ENCODE measurements at places on chromosomes 4 and X. TPM values are rescaled to one million over a fixed set of nuclear protein-coding genes. Genes with fewer than 3 reads are reported as not detected.
A peak's percentile ranks its signal among the peaks of the same experiment; 100 is the strongest.

LRP2BP gene
- 0.17 TPM for total RNA-seq

- no peak for DNase-seq
Observed at GRCh38 chr4:35500812-35501211, 743.5 kb downstream of the ARAP2 start.

GRCh38 chrX:35562395-35562794 lies 235.7 kb upstream of the MAGEB16 start:
- DNase-seq = no peak

WNK3 gene
- total RNA-seq = 4.3 TPM

DNA sequence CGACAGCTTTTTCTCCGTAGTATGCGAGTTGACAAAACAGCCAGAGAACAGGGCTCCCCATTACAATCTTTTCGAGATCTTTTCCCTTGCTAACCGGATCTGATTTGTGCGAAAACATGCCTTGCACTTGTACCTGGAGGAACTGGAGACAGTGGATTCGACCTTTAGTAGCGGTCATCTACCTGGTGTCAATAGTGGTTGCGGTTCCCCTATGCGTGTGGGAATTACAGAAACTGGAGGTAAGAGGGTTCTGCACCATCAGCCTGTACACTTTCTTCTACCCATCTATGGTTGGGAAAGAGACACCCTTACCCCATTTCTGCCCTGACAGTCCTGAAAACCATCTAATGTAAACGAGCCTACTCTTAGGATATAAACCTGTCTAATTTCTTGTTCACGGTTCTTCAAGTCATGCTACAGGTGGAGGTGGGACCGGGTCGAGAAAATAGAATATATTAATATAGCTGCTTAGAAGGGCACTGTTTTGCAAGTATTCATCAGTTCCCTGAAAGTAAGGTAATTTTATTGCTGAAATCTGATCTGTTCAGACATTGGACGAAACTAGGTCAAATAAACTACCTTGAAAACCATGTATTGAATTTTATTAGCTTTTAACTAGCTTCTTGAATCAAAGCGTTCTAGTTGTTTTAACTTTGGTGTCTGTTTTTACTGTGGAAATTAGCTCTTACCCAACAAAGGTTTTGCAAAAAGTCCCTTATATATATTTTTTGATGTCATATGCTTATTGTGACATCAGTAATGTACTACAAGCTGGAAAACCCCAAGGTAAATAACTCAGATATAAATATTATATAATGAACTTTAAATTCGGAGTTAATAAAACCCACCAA lies 869 bp downstream of the TMEM184C start:
- no peak for DNase-seq

SEL1L3 gene
- total RNA-seq = 13.1 TPM

EPGN gene
- total RNA-seq = 0.09 TPM

DNA sequence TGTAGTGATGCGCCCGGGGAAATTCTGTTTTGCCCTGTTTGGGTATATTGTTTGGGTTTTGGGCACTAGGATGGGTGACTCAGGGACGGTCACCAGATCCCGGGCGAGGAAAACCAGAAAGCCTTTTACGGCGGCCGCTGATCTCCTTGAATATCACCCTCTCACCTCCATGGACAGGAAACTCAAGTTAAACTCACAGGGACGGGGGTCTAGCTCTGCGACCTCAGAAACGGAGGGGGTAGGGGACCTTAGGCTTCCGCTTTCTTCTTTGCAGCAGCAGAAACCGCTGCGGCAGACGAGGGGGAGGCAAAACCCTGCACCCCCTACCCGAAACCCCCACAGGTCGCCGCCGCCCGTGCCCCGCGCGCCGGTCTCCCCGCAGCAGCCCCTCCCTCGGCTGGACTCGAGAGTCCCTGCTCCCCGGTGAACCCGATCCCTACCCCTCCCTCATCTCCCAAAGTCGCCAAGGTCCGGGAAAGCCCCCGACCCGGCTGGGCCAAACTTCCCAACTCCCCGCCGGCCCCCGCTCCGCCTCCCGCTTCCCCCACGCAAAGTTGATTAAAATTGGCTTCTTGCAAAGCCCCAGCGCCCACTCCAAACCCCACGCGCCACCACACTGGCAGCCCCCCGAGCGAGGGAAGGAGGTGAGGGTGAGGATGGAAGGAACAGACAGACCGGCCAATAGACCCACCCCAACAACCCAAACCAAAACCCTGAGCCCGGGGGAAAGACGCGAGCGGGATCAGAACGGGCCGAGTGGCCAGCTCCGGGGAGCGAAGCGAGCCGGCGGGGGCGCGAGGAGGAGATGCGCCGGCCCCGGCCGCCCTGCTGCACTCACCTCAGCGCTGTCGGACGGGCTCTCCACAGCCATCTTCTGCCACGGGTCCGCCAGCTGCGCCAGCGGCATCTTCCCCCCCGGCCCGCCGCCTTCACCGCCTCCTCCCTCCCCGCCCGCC lies 705 bp downstream of the RPS6KA3 start:
- DNase-seq = peak; percentile 44

DNA sequence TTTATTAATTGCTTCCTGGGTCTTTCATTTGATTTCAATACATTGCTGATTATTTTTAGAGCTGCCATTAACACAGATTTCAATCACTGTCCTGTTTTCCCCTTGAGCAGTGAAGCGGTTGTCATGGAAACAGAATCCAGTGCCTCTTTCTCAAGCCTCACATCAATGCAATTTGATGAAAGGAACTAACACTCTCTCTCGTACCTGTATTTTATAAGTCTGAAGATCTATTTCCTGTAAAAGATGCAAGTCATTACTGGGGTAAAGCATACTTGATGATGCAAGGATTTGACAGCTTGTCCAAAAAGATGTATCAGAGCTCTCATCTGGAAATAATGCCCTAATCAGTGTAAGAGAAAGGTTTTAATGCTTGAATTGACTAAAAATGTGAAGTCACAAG lies 17.9 kb upstream of the GASK1B start:
- no peak for DNase-seq

DNA sequence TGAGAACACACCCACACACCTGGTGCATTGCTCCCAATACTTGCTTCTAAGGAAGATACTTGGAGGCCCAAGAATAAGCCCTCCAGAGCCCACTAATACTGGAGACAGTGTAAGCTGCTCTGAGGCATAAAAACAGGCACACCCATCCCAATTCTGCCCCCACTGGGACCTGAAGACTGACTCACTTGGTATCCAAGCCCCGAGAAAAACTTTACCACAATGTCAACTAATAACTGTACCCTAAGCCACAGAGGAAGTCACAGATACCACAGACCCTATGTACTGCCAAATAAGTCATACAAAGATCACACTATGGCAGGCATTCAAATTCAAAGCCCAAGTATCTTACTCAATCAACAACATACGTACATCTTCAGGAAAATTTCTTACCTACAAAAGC lies 398.2 kb upstream of the SPANXN1 start:
- no peak for DNase-seq

SSX1 gene
- not detected for total RNA-seq

DNA sequence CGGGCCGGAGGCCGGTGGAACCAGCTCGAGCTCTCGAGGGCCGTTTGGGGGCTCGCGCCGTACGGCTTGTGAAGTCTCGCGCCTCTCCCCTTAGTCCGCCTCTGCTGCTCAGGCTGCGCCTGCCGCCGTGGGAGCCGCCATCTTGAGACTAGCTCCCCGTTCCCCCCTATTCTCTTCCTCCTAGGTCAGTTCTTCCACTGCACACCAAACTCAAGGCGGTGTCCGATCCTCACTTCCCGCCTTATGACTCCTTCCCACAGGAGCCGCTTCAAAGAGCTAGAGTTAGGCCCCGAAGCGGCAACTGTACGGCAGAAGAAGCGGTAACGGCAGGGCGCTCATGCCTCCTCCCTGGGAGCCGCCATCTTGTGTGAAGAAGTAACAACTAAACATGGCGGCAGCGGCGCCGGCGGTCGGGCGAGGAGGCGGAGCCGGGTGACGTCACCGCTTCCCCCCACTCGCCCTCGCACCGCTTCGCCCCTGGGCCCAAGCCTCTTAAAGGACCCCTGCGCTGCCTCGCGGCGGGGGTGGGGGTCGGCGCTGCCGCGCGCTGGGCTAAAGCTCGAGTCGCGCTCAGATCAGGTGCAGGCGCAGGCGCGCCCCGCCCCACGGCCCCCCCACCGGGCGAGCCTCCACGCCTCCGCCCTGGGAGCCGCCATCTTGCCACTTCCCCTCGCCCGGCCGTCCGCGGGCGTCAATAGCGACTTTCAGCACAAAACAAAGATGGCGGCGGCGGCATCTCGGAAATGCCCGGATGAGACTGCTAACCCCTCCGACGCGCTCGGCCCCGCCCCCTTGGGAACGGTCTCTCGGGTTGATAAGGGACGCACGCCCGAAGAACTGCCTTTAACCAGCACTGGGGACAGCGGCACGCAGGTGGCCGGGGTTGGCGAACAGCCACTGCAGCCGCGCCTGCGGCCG lies at the start of gene HCFC1:
HCFC1 (minus strand) TSS at position 369 of the 918 bp plus-strand sequence. CDS start 978 bp downstream, outside the sequence.
- peak; percentile 85 for DNase-seq

- no peak for DNase-seq
Observed at GRCh38 chr4:13093170-13093569, 391.0 kb downstream of the RAB28 start.

ITM2A gene
- total RNA-seq = 12.8 TPM

- no peak for DNase-seq
Observed at GRCh38 chr4:162117051-162117450, 46.7 kb downstream of the FSTL5 start.

PLS3 gene
- total RNA-seq = 119 TPM

DNA sequence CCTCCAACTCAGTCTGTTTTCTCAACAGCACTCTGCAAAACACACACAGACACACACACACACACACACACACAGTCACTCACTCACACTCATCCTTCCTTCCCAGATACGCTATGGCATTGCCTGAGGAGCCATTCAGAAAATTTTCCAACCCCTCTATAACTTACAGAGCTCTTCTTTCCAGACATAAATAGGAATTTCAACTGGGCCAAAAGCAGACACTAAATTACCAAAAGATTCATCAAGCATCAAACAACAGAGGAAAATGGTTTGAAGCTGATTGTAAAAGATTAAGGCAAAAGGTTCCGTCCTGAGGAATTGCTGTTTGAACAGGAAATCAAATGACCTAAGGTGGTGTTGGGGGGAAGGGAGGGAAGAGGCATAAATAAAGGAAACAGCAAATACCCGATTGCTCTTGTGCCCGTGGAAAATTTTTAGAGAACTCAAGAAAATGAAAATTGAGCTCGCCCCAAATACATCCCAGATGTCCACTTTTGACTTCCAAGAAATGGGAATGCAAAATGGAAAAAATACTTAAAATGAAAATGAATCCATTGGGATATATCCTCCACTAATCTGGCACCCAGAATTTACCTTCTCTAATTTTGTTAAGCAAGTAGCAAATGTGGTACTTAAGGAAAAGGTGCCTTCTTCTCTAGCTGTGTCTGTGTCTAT lies 183.6 kb downstream of the QDPR start:
- DNase-seq = no peak
